ENCODE measurements at places on chromosomes 6 and 20.

DNA sequence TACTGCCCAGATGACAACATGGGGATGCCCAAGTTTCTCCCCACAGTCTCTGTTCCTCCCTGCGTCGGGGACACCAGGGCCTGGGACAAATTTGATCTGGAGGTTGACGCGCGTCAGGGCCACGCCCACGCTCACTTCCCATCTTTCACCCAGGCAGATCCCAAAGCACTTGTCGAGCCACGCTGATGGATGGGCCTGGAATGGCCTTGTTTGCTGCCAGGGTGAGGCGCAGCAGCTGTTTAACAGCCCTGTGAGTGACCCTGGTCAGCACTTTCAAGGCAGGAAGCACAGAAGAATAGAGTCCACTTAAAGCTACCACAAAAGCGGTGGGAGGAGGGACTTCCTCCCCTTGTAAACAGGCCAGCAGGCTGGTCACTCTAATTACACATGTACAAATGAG is 324.7 kb upstream of the JARID2 start:
- no peak for DNase-seq

GRCh38 chr6:130453230-130453629 is 87.4 kb downstream of the TMEM200A start:
- no peak for DNase-seq

DNA sequence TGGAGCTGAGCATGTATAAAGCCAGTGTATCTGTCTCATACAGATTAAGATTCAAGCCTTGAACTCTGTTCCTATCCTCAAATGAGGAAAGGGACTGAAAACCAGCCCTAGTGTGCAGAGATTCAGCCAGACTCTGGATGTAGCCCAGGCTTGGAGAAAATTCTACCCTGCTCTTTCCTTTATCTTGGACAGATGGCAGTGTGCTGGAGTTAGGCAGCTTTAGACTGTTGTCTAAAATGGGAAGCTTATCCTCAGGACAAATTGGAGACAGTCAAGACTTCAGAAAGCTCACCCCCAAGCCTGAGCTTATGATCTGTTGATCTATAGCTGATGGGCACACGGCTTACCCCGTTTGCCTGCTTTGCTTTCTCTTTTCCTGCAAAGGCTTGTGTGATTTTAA is 1057.6 kb downstream of the KIF16B start:
- DNase-seq: no peak

GRCh38 chr20:54339093-54339492 is 131.2 kb downstream of the PFDN4 start:
- DNase-seq: no peak

GRCh38 chr20:3532089-3532615 is 61.3 kb downstream of the ATRN start:
- DNase-seq: no peak

DNA sequence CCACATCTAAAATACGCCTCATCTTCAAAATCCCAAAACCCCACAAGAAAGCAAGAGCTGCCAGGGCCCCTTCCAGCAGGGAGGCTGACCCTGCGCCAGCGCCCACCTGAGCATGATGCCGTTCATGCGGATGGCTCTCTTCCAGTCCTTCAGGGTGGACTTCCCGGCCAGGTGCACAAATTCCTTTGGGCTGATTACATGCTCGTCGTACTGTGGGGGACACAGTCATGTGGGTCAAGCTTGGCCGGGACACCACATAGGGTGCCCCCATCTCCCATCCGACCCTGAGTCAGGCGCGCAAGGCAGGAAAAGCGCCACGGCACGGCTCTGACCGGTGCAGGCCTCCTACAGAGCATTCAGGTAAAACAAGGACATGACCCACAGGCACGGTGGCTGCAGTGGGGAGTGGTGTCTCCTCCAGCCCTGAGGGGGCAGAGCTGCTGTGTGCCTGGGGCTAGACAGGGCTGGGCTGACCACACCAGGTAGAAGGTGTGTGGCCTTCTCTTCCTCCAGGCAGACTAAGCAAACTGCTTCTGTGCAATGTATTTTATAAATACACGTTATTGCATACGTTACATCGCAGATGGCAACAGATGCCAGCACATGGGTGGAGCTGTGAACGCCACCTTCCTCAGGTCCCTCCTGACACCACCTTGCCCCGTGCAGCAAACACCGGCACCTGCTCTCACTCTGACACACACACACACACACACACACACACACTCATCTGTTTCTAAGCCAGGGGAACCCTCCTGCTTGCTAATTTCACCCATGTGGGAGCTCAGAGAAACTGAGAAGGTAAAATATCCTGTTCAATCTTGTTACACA is 23.8 kb upstream of the HELZ2 start:
- no peak for DNase-seq

DNA sequence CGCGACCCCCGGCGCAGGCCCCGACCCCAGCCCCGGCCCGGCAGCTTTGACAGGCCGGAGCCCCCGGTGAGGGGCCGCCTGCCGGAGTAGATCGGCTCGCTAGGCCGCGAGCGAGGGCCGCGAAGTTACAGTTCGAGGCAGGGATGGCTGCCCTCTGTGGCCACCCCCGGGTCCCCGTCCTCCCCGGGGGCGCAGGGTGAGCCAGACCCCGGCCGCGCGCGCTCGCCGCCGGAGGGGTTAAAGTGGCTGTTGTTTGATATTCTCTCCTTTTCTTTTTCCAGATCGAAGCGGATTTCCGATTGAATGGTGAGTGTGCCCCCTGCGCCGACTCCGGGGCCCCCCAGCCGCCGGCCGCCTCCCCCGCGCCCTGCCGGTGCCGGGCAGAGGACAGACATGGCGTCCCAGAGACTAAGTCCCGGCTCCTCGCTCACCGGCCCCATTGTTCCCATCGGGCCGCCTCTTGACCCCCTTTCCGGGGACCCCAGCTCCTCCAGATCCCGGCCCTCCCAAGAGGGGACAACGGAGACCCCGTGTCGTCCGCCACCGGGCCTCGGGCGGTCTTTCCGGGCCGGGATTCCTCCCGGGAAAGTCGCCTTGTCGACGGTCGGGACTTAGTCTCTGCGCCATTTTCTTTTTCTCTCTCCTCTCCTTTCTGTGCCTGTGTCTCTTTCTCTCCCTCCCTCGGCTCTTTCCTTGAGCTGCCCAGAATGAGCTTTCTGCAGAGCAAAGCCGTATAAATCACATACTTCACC is 704 bp downstream of the TOP1 start:
- DNase-seq: peak; percentile 32

DNA sequence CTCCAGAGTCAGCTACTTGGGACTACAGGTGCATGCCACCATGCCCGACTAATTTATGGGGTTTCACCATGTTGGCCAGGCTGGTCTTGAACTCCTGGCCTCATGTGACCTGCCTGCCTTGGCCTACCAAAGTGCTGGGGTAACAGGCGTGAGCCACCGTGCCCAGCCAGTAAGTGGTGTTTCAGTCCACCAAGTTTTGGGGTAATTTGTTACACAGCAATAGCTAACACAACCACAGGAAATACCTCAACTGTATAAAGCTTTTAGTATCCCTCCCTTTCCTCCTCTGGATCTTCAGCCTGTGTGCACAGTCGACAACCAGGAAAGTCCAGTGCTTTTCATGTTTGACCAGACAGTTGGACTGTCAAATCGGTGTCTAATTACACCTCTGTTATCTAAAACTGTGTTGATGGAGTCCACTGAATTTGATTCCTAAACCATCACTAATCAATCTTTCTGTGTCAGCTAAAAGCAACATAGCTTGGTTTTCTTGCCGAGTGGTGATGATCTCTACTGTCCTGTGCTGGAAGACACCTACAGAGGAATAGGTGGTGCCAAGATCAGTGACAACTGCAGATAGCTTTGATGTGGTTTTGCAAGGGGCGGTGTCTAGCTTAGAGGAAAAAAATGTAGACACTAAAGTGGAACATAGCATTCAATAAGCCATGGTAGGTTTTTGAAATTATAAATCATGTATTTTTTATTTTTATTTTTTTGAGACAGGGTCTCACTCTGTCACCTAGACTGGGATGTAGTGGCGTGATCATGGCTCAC is 22.2 kb upstream of the ZBTB2 start:
- DNase-seq: peak; percentile 34

- peak; percentile 47 for DNase-seq
Measured at GRCh38 chr20:48769069-48769983, 58.5 kb downstream of the PREX1 start.

DNA sequence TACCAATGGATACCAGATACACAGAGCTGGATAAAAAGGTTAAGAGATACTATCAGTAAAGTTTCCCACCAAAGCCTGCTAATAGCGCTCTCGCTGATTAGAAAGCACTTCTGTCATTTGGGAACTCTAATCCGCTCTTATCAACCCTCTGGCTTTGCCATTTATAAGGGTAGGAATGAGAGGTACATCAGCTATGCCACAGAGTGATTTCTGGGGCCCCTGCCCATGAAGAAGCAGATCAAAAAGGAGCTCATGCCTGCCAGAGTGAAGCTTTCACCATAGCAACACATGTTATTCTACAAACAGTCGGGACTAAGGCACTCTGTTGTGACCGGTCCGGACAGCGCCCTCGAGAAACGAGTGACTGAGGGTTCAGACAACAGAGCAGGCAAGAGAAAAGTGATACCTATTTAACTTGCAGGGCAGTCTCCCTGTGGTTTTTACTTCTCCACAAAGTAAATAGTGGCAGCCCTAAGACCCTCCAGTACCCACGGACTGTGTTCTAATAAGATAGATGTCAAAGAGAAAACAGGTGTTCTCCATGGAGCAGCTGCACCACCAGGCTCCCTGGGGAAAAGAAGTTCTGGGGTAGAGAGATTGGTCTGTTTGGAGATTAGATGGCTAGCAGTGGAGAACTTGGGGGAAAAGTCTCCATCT is 5.6 kb downstream of the TRAM2 start:
- no peak for DNase-seq

GRCh38 chr6:137957471-137957870 is 90.4 kb downstream of the TNFAIP3 start:
- DNase-seq: no peak

DNA sequence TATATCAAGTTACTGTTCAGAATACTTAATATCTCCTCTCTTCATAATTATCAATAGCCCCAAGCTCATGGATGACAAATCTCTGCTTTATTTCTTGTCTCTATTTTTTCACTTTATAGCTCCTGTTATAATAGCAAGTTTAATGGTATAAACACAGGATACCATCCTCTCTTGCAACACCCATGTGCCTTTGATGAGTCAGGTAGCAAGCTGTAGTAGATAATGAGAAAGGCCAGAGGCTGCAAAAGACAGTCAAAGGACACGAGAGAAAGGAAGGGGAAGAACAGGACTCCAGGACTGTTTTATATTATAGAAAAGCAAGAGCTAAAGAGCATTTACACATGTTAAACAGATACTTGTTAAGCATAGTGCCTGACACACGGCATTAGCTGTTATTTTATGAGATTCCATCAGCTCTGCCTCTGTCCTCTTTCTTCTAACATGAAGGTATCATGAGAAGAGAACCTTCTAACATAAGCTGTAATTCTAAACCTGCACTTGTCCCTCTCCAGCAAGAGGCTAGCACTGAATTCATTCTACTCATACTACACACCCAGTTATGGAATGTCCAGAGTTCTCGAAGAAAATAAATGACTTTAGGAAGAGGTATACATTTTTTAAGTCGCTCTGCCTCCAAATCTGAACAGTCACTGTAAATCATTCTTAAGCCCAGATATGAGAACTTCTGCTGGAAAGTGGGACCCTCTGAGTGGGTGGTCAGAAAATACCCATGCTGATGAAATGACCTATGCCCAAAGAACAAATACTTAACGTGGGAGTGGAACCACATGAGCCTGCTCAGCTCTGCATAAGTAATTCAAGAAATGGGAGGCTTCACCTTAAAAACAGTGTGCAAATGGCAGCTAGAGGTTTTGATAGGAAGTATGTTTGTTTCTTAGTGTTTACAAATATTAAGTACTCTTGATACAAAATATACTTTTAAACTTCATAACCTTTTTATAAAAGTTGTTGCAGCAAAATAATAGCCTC is 45.0 kb downstream of the NT5E start:
- DNase-seq: no peak

- no peak for DNase-seq
Measured at GRCh38 chr6:21164768-21165326, 428.7 kb upstream of the SOX4 start.

GRCh38 chr6:53888931-53889330 is 94.1 kb downstream of the LRRC1 start:
- no peak for DNase-seq

DNA sequence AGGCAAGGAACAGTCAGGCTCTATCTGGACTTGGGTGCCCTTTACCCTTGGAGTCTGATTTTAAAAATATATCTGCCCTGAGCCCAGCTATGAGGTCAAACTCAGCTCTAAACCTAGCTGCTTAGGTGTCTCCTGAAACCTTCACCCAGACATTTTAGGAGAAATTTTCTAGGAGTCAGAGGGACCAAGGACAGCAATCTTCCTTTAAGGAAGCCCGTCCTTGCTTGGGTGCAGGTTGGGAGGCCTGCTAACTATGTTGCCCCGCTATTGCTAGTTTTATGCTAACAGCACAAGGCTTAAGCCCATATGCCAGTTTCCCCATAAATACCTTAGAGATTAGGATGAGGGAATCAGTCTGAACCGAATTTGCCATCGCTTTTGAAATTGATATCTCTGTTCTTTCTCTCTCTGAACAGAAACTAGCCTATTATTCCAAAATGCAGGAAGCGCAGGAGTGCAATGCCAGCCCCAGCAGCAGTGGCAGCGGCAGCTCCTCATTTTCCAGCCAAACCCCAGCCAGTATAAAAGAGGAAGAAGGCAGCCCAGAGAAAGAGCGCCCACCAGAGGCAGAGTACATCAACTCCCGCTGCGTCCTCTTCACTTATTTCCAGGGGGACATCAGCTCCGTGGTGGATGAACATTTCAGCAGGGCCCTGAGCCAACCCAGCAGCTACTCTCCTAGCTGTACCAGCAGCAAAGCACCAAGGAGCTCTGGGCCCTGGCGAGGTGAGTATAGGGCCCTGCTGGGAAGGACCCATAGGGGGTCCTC is 2.6 kb downstream of the VGLL2 start:
- DNase-seq: no peak

DNA sequence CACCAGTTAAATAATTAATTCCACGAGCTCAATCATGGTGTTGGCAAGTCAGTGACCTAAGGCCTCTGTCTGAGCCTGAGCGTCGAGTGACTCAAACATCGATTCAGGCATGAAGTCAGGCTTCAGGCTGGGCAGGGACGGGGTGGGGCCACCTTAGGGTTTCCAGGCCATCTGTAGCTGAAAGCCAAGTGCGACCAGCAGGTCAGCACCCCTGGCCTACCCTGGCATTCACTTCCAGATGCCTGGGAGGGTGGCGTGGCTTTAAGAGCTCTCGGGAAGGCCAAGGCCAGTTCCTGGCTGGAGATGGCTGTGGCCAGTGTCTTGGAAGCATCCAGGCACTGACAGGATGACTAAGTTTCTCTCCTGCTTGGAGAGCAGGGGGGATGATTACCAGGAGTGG is 113.4 kb downstream of the DACT2 start:
- no peak for DNase-seq

DNA sequence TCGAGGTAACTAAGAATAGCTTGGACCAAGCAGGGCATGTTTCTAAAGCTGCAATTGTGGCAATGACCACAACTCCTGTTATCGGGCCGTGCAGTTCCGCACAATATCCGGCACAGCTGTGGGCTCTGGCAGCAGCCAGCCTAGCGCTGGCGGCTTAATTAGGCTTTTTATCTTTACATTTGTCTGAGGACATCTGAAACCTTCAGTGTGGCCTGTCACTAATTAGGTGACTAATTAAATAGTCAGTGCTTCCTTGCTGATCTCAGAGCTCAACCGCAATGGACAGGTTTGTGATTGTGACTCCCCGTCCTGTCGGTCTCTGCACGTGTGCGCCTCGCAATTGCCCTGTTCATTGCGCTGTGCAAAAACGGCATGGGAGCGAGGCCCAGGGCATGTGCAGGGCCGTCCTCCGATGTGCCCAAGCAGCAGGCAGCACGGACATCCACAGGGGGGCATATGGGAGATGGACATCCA is 134.8 kb upstream of the INSM1 start:
- no peak for DNase-seq

Measured in stimulated activated CD4-positive, alpha-beta T cell treated with anti-CD3 and anti-CD28 coated beads, TNF-alpha, amount 100 ng/mL, for 1 hour (primary cell).